Skin of body (tissue), 3 donors: ENCODE measurements at places on chromosomes 5 and 9. TPM values are rescaled to one million over a fixed set of nuclear protein-coding genes. Genes with fewer than 3 reads are reported as not detected.

ZNF366 gene
- 1.1 TPM for total RNA-seq

PDCD1LG2 gene
- 1.5 TPM for total RNA-seq

CCT5 gene
- 161 TPM for total RNA-seq

C5orf58 gene
- total RNA-seq, result not detected

CDX1 gene
- 0.49 TPM for total RNA-seq

CATSPER3 gene
- not detected for total RNA-seq

MAMDC2 gene
- total RNA-seq, result 11.8 TPM

OGN gene
- total RNA-seq, result 281 TPM

SPATA31E1 gene
- total RNA-seq, result not detected

C5orf46 gene
- total RNA-seq, result 5.0 TPM
